Uterus (tissue), 4 donors: ENCODE measurements at places on chromosomes 7 and 10. TPM values are rescaled to one million over a fixed set of nuclear protein-coding genes. Genes with fewer than 3 reads are reported as not detected.

Gene TDRD1
- total RNA-seq = not detected

Gene PPP1R3C
- total RNA-seq = 19.7 TPM

Gene SLC16A12
- total RNA-seq = 0.26 TPM

Gene CHN2
- total RNA-seq = 22.9 TPM

Gene MCM10
- not detected for total RNA-seq

- no peak overlapping the region for H3K4me3 ChIP-seq
- H3K4me1 ChIP-seq = no peaks in the 10 kb centered on the region
- no peak overlapping the region for H3K27ac ChIP-seq
- no peaks in the 10 kb centered on the region for H3K27me3 ChIP-seq
- DNase-seq = no peak
Measured at GRCh38 chr10:119320981-119321380, 113.6 kb downstream of the GRK5 start.

- H3K4me1 ChIP-seq = no peaks in the 10 kb centered on the region
- H3K27ac ChIP-seq = no peak overlapping the region
- H3K27me3 ChIP-seq = no peaks in the 10 kb centered on the region
- no peak overlapping the region for H3K4me3 ChIP-seq
Measured at GRCh38 chr10:93875032-93875358, 18.8 kb upstream of the SLC35G1 start.

DNA sequence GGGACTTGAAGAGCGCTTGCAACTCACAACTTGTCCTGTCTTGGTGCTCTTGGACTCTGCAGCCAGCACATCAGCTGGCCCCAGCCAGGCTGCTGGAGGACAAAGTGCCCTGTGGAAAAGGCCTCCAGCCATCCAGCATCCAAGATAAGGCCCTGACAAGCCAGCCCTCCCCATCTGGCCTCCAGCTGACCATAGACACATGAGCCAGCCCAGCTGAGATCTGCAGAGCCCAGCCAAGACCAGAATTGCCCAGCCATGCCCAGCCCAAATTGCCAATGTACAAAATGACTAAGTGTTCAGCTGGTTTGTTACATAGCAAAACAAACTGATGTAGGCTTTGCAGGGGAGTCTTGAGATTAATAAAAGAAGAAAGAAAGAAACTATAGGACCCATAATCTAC lies 36.0 kb upstream of the FRMD4A start:
- H3K4me3 ChIP-seq = no peak overlapping the region
- H3K27me3 ChIP-seq = no peaks in the 10 kb centered on the region
- no peak for DNase-seq
- no peaks in the 10 kb centered on the region for H3K36me3 ChIP-seq
- no peak overlapping the region for H3K27ac ChIP-seq

DNA sequence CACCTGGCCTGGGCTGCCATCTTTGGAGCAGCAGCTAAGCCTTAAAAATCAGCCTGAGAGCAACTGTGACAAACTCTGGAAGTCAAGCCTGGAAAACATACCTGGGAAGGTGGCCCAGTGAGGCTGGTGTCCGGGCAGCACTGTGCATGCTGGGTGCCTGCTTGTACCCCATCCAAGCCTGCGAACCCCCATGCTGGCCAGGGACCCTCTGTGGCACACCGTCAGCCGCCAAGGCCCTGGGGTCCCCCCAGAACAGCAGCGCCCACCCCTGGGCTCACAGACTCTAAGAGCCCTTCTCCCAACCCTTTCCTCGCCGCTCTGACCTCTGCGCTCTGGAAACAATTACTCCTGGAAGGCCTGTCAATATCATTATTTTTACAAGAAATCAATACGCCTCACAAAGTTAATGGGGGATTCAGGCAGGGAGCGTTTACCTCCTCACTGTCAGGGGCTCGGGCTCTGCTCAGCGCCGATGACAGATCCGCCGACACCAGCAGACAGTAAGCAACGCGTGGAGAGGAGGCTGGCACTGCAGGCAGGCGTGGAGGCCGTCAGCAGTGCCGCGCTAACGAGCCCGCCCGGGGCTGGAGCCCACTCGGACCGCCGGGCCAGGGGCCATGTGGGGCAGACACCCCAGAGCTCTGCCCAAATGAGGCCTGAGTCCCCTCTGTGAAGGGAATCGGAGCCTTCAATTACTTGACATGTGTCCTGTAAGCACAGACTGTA lies 54.4 kb downstream of the EBF3 start:
- no peaks in the 10 kb centered on the region for H3K36me3 ChIP-seq
- H3K27ac ChIP-seq = no peak overlapping the region
- no peaks in the 10 kb centered on the region for H3K4me1 ChIP-seq
- DNase-seq = no peak
- no peaks in the 10 kb centered on the region for H3K27me3 ChIP-seq

GRCh38 chr10:26199841-26200240 lies 16.7 kb upstream of the GAD2 start:
- H3K4me3 ChIP-seq = no peak overlapping the region
- H3K27ac ChIP-seq = no peak overlapping the region
- no peaks in the 10 kb centered on the region for H3K4me1 ChIP-seq
- no peak for DNase-seq

GRCh38 chr10:121639416-121639815 lies 41.2 kb upstream of the FGFR2 start:
- no peaks in the 10 kb centered on the region for H3K27me3 ChIP-seq
- no peak for DNase-seq
- no peak overlapping the region for H3K4me3 ChIP-seq
- no peaks in the 10 kb centered on the region for H3K36me3 ChIP-seq
- H3K27ac ChIP-seq = no peak overlapping the region
- H3K4me1 ChIP-seq = no peaks in the 10 kb centered on the region

DNA sequence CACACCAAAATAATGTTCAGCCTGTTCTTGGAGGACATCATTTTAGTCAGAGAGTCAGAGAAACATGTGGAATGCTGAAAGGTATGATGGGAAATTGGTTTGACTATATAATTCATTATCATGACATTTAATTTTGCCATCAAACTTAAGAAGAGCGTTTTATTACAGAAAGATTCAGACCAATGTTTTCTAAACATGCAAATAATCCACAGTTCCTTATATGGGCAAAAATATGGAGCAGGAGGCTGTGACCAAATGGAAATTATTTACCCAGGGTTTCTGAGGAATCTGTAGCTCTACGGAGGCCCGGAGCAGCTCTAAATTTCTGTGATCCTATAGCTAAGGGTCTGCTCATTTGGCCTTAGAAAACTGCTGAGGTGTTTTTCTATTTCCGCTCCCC lies 33.2 kb downstream of the LAMB4 start:
- peak overlapping the region; percentile 9 for H3K27ac ChIP-seq
- H3K4me3 ChIP-seq = no peak overlapping the region
- no peaks in the 10 kb centered on the region for H3K4me1 ChIP-seq
- H3K36me3 ChIP-seq = no peaks in the 10 kb centered on the region
- no peak for DNase-seq
- no peaks in the 10 kb centered on the region for H3K27me3 ChIP-seq

- peak within 1 kb of the TSS; percentile 98 for H3K27ac ChIP-seq
- no peaks in the 10 kb centered on the region for H3K27me3 ChIP-seq
- no peaks in the 10 kb centered on the region for H3K36me3 ChIP-seq
Measured at GRCh38 chr10:89301721-89302445, at the start of gene IFIT2. Gene IFIT2 (plus strand): TSS chr10:89302046. CDS start chr10:89302124, 78 bp downstream.

DNA sequence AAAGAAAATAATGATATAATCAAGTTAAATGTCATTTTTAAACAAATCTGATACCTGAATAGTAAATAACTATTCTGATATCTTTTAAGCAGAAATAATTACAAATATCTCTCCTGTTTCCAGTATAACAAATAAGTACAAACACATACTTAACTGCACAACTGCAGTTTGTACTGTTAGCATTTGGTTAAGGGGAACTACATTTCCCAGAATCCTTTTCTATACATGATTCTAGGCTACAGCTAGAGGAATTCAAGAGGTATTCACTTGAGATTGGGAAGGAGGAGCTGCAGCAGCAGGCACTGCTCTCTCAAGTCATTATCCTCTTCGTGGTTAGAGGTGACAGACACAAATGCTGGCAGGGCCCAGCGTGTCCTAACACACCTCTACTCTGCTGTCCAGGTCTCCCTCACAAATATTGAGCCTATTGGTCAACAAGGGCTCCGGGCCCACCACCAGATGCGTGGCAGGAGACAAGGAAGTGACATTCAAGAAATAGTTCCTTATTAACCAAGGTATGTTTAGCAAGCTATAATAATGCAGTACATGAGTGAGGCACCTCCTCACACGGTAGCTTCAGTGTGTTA lies 255.1 kb upstream of the MKLN1 start:
- peaks cover under 1% of the 10 kb centered on the region for H3K4me1 ChIP-seq
- H3K4me3 ChIP-seq = peak overlapping the region; percentile 9
- H3K27ac ChIP-seq = peak overlapping the region; percentile 50
- DNase-seq = no peak
- H3K27me3 ChIP-seq = no peaks in the 10 kb centered on the region
- H3K36me3 ChIP-seq = no peaks in the 10 kb centered on the region

DNA sequence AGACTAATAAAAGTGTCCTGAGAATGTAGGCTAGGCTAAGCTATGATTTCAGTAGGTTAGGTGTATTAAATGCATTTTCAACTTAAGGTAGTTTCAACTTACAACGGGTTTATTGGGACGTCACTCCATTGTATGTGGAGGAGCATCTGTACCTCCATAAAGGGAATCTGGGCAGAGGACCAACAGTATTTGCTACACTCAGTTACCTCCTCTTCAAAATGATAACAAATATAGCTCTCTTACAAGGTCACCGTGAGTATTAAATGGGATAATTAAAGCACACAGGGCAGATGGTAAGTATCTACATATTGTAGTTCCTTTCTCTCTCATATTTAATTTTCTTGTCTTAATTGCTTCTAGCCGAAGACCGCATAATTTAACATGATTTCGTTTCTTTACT lies 59.0 kb upstream of the FGL2 start:
- H3K27ac ChIP-seq = no peak overlapping the region
- no peaks in the 10 kb centered on the region for H3K4me1 ChIP-seq
- H3K4me3 ChIP-seq = no peak overlapping the region
- DNase-seq = no peak
- H3K36me3 ChIP-seq = no peaks in the 10 kb centered on the region

GRCh38 chr10:55966101-55966500 lies 395.0 kb downstream of the ZWINT start:
- no peak overlapping the region for H3K4me3 ChIP-seq
- DNase-seq = no peak
- no peaks in the 10 kb centered on the region for H3K36me3 ChIP-seq
- no peaks in the 10 kb centered on the region for H3K27me3 ChIP-seq
- no peaks in the 10 kb centered on the region for H3K4me1 ChIP-seq

- H3K36me3 ChIP-seq = no peaks in the 10 kb centered on the region
- no peak for DNase-seq
- no peaks in the 10 kb centered on the region for H3K4me1 ChIP-seq
- H3K27me3 ChIP-seq = no peaks in the 10 kb centered on the region
Measured at GRCh38 chr10:6140141-6140841, 51.5 kb downstream of the RBM17 start.

DNA sequence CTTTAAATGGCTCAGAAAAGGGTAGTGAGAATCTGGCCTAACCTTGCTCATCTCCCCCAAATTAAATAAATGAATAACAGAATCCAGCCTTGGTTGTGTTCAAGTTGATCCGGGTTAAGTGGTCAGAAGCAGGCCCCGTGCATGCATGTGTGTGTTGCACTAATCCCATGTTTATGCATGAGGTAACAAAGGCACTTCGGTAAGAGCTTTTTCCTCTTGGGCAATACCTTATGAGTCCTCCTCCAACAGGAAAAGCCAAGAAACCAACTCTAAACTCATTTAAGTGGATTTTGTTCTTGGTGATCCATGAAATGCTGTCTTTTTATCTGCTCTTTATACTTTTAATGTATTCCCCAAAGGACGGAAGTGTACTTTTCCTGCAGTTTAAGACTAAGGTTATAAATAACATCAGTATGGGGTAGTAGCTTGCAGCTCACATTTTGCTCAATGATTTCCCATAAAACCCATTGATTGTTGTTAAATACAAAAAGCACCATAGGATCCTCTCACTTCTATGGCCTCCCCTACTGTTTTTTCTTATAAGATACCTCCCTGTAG lies 104.9 kb upstream of the YAE1 start:
- H3K4me3 ChIP-seq = no peak overlapping the region
- no peak for DNase-seq
- H3K36me3 ChIP-seq = no peaks in the 10 kb centered on the region
- H3K4me1 ChIP-seq = no peaks in the 10 kb centered on the region

- no peaks in the 10 kb centered on the region for H3K27me3 ChIP-seq
- H3K4me3 ChIP-seq = no peak overlapping the region
- no peaks in the 10 kb centered on the region for H3K4me1 ChIP-seq
- H3K27ac ChIP-seq = no peak overlapping the region
- no peak for DNase-seq
Measured at GRCh38 chr10:49288341-49289065, 10.5 kb upstream of the C10orf71 start.

DNA sequence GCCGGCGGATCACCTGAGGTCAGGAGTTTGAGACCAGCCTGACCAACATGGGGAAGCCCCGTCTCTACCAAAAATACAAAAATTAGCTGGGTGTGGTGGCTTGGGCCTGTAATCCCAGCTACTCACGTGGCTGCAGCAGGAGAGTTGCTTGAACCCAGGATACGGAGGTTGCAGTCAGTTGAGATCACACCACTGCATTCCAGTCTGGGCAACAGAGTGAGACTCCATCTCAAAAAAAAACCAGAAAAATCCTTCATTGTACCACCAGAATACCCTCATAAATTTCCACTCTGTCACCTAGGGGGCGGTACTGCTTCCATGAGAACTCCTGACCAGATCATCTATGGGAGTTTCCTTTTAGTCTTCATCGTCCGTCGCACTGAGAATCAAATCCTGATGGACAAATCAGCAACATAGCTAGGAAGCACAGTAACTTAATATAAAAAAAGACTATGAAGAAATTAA lies 225.8 kb upstream of the KLF14 start:
- H3K27ac ChIP-seq = peak overlapping the region; percentile 44
- H3K36me3 ChIP-seq = no peaks in the 10 kb centered on the region
- H3K4me3 ChIP-seq = no peak overlapping the region
- H3K4me1 ChIP-seq = no peaks in the 10 kb centered on the region
- no peak for DNase-seq

DNA sequence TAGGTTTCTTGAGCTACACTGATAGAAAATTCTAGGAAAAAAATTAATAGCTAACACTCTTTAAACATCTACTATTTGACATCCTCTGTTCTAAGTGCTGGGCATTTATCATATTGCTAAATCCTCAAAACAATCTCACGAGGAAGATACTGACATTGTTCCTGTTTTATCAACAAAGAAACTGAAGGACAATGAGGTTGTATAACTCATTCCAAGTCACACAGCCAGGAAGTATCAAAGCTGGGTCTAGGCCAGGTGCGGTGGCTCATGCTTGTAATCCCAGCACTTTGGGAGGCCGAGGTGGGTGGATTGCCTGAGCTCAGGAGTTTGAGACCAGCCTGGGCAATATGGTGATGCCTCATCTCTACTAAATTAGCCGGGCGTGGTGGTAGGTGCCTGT lies 51.6 kb upstream of the IL6 start:
- DNase-seq = no peak
- H3K4me3 ChIP-seq = no peak overlapping the region
- no peaks in the 10 kb centered on the region for H3K36me3 ChIP-seq
- H3K4me1 ChIP-seq = no peaks in the 10 kb centered on the region
- no peaks in the 10 kb centered on the region for H3K27me3 ChIP-seq
- H3K27ac ChIP-seq = no peak overlapping the region

- H3K36me3 ChIP-seq = no peaks in the 10 kb centered on the region
- H3K27ac ChIP-seq = peak overlapping the region; percentile 100
- no peaks in the 10 kb centered on the region for H3K27me3 ChIP-seq
Measured at GRCh38 chr7:26198781-26199169, 1.8 kb downstream of the HNRNPA2B1 start.
